ENCODE measurements at places on chromosomes 12 and 14. TPM values are rescaled to one million over a fixed set of nuclear protein-coding genes. Genes with fewer than 3 reads are reported as not detected.

DNA sequence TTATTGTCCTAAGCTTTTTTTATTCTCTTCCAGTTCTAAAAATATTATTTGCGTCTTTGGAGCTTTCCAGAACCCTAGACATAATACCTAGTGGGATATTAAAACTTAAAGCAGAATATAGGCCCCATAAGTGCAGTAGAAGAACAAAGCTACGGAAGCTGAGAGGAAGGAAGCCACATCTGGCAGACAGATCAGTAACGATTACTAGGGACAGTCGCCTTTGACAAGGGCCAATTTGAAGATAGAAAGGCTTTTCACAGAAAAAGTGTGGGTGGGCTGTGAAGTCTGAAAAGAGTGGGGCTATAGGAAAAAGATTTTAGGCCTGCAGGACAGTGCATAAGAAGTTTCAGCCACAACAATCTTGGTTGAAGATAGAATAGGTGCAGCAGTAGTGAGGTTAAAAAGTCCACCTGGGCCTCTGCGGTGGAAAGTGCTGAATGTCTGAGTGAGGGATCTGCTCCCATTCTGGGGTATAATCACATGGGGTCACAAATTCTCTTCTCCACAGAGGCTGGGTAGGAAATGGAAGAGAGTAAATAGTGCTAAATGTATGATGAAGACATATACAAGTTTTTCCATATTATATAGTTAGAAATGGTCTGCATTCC lies 114.5 kb downstream of the CMAS start:
- no peaks in the 10 kb centered on the region for H3K27me3 ChIP-seq
- H3K36me3 ChIP-seq, result no peaks in the 10 kb centered on the region
- H3K27ac ChIP-seq, result no peak overlapping the region
- peaks cover 12% of the 10 kb centered on the region for H3K4me1 ChIP-seq
- no peak overlapping the region for H3K4me3 ChIP-seq
- no peak for DNase-seq

Gene SLCO1B3
- total RNA-seq, result not detected

Gene PTPRO
- total RNA-seq, result 0.07 TPM

- DNase-seq, result peak; percentile 72
- H3K27ac ChIP-seq, result no peak overlapping the region
- no peak overlapping the region for H3K4me3 ChIP-seq
- no peaks in the 10 kb centered on the region for H3K4me1 ChIP-seq
Observed at GRCh38 chr12:53652366-53652765, 23.5 kb downstream of the ATP5MC2 start.

Gene SSTR1
- total RNA-seq, result not detected

DNA sequence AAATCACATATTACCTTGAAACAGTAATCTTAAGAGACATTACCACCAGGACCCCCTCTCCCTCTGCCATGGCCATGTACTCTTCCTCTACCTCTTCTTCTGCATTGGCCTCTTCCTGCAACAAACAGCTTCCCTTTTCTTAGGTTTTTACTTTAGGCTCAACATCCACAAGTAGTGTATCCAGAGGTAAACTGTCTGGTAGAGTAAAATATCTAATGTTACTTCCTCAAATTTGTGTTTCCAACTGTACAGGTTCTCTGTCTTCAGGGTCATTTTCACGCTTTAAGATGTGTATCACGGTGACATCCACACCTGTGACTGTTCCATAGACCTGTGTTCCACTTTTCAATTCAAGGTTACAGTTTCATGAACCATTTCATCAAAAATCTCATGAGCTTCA lies 13.4 kb downstream of the CDK17 start:
- no peak overlapping the region for H3K4me3 ChIP-seq
- no peak for DNase-seq

GRCh38 chr12:88643685-88644084 lies 63.4 kb upstream of the KITLG start:
- no peak for DNase-seq
- no peaks in the 10 kb centered on the region for H3K36me3 ChIP-seq
- H3K27me3 ChIP-seq, result no peaks in the 10 kb centered on the region
- peaks cover 10% of the 10 kb centered on the region for H3K4me1 ChIP-seq
- H3K4me3 ChIP-seq, result no peak overlapping the region

DNA sequence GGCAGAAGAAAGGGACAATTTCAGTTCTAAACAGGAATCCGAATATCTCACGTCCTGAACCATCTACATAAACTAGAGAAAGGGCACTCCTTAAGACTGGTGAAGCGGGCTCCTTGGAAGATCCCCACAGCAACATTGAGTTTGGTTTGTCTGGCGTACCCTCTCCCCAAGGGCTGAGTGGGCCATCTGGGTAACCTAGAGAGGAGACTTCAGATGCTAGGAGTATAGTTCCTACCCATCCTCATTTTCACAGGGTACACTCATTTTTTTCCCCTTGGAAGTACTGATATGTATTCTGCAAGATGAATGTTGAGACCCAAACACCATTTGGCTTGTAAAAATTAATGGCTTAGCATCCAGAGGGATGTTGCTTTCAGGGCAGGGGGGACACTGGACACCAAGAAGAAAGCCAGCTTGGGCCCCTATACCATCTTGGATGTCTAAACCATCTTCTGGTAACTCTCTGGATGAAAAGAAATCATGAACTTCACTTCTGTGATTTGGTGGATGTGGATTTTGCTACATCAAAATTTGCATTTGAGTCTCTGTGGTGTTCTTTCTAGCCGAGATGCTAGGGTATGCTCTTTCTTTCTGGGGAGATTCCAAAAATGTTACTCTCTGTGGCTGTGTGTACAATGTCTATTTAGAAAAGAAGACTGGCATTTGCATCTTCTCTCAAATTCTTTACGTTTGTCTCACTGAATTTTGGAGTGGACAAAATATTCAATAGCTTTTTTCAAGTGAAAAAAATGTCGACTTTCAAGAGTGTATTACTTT lies 97.7 kb downstream of the ETV6 start:
- H3K27ac ChIP-seq, result no peak overlapping the region
- no peaks in the 10 kb centered on the region for H3K36me3 ChIP-seq
- no peaks in the 10 kb centered on the region for H3K27me3 ChIP-seq
- DNase-seq, result no peak

DNA sequence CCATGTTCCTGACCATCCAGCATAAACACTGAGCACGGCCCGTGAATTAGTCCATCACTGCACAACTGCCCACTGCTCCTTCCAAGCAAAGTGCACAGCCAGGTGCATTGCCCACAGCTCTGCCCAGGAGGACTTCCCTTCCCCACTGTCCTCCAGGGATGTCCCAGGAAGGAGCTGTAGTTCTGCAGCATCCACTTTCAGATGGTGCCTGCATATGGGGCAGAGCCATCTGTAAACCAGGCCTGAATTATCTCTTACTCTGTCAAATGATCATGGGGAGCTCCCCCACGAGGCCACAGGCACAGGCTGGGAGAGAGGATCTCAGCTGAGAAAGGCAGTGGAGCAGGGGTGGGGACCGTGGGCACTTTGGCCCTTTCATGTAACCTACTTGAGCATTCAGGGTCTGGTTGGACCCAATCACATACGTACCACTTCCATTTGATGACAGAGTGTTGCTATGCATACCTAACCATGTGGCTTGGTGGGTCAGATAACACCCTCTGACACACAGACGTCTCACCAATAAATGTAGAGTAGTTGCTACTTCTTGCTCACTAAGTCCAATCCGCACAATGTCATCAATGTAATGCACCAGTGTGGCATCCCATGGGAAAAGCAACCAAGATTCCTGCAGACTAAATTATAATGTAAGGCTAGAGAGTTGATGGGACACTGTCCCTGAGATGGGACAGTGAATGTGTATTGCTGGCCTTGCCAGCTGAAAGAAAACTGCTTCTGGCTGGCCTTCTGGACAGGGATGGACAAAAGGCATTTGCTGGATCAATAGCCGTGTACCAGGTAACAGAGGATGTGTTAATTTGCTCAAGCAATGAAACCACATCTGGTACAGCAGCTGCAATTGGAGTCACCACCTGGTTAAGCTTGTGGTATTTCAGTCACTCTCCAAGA lies 113.8 kb upstream of the C14orf180 start:
- no peak overlapping the region for H3K27ac ChIP-seq
- H3K4me3 ChIP-seq, result no peak overlapping the region
- H3K27me3 ChIP-seq, result peaks cover 61% of the 10 kb centered on the region
- H3K4me1 ChIP-seq, result no peaks in the 10 kb centered on the region
- no peak for DNase-seq

Data from cardiac muscle cell (in vitro differentiated cells and primary cell).